ENCODE measurements at places on chromosomes 2 and 18.

- DNase-seq: no peak
Measured at GRCh38 chr18:32301361-32301760, 111.5 kb downstream of the MEP1B start.

DNA sequence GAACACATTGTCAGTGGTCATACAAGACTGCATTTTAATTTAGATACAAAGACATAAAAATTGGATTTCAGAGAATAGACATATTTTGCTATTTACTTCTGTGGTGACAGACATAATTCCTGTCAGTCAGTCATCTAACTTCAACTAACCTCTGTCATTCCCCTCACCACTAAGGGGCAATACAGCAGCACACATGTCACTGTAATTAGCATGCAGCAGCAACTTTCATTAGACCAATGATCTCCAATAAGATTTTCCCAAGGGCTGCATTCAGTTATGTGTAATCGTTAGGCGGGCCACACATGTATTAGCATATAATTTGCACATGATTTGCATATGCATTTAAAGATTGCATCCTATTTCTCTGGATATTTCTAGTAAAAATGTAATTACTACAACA lies 624.5 kb downstream of the NR4A2 start:
- DNase-seq: no peak

DNA sequence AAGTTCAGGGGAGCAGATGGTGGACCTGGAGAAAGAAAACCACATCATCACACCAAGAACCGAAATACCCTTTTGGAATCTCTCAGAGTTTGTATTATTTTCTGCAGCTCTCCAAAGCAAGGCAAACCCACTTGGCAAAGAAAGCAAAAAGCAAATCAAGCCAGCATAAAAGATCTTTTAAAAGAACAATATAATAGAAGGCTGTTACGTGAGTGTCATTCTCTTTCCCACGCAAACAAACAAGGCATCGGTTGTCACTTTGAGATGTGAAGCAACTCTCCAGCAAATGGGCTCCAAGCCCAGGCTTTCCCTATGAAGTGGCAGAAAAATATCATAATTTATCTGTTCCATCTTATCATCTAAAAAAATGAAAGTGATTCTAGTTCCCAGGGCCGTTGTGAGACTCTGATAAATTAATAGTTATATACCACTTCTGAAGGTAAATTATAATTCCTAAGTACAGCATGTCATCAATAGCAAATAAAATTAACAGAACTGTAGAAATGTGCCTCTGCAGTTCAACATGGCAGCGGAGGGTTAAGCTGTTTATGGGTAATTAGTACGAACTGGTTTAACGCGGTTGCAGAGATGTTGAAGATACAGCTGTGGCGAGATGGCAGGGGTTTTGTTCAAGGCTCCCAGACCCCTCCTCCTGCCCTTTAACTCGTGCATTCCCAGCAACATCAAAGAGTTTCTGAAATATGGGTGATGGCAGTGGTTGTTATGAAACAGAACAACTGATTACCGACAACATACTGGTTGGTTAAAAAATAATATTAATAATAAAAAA lies 89.2 kb downstream of the EPHA4 start:
- DNase-seq: no peak

DNA sequence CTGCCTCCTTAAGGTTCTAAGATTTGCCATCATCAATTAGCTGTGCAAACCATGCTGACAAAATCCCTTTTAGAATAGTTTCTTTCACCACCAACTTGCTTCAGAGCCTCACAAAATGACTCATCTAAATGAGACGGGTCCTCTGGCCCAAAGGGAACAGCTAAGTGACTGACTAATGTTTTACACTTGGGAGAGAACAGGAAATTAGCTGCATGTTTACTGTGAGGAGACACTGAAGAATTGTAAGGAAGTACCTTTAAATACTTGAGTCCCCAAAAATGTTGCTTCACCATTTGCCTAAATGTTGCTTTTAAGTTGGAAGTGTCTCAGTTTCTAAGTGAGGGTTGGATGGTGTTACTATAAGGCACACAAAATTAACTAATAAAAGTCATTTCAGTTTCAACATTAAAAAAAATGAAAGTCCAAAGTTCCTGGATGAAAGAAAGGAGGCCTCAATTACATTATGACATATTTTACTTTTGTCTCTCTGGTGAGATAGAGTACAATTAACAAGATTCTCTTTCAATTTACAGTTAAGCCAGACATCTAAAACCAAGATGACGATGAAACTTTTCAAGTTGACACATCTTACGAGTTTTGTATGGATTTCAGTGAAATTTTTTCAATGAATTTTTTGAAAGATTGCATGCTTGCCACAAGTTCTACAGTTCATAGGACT lies 229.1 kb upstream of the FN1 start:
- no peak for DNase-seq

GRCh38 chr18:25350489-25351251 lies 1.3 kb downstream of the ZNF521 start:
- peak; percentile 66 for DNase-seq

DNA sequence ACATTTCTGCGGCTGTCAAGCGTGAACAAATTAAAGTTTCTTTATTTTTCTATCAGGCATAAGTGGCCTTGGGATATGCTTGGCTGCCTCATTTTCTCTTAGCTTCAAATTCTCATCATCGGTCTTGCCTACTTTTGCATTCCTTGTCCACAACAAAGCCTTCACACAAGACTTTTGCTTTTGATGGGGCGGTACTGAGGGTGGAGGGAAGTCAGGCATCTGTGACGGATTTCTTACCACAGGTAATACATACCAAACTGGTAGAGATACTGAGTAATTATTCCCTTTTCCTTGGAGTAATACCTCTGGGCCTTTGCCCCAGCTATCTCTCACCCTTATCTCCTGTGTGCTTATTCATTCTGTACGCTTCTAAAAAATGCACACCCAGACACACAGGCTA lies 468.3 kb upstream of the RGPD4 start:
- DNase-seq: no peak

GRCh38 chr2:141301551-141301950 lies 829.3 kb downstream of the LRP1B start:
- no peak for DNase-seq

- no peak for DNase-seq
Measured at GRCh38 chr18:26943906-26944305, 78.4 kb upstream of the AQP4 start.

DNA sequence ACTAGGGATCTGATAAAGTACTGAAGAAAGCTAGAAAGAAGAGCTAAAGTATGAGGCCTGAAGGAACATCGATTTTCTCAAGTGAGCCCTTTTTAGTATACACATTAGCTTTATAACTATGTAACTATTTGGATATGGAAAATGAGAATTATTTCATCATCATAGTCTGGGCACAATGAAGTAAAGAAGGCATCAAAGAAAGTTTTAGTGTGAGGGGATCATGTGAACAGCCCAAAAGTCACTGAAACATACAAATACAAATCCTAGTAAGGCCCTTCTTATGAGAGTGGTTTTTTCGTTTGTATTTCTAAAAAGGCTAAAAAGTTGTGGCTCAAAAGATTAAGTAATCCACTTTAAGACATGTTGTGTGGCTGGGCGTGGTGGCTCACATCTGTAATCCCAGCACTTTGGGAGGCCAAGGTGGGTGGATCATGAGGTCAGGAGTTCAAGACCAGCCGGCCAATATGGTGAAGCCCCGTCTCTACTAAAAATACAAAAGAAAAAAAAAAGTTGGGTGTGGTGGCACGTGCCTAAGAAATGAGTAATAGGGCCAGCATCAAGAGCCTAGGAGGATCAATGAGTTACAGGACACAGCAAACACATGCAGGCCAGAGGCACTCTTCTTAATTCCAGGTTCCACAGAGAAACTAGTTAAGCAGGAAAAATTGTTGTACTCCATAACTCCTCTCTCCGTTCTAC lies 61.9 kb downstream of the PUM2 start:
- DNase-seq: no peak

DNA sequence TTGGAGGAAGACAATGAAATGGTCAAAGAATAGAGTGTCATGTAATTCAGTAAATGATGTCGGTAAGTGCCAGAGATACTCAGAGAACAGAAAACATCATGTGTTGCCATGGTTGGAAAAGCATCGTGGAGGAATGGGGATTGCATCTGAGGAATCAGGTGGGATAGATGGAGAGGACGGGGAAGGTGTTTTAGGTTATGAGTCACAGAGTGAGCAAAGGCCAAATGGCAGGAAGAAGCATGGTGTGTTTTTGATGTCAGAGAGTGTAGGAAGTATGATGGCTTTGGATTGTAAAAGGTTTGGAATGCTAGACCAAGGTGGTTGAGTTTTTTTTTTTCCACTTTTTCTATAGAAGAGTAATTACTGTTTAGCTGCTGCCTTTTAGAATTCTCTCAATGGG lies 27.5 kb upstream of the CD28 start:
- no peak for DNase-seq

GRCh38 chr2:17643031-17643615 lies 102.6 kb downstream of the VSNL1 start:
- no peak for DNase-seq

DNA sequence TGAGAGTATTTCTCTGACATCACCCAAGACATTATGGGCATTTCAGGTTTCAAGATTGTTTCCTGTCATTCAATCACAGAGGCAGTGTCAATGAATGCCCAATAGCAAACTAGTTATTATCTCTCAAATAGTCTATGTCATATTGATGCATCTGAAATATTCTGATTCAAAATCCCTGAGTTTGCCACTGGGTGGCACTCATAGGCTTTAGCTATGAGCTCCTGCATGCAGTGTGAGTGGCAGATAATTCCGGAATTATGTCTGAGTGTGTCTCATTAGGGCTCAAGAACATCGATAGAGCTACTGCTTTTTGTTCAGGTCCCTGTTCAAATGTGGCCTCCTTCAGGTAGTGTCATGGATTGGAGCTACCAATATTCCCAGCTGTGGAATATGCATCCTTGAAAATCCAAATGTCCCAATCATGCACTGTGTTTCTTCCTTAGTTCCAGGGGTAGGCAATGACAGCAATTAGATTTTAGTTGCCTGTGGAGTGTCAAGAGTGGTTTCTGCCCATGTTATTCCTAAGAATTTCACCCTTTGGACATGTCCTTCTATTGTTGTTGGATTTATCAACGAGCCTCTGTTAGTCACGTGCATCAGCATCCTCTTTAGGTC lies 7.8 kb upstream of the OR6B3 start:
- peak; percentile 9 for DNase-seq

- DNase-seq: no peak
Measured at GRCh38 chr18:48035556-48035860, 105.0 kb upstream of the SMAD2 start.

DNA sequence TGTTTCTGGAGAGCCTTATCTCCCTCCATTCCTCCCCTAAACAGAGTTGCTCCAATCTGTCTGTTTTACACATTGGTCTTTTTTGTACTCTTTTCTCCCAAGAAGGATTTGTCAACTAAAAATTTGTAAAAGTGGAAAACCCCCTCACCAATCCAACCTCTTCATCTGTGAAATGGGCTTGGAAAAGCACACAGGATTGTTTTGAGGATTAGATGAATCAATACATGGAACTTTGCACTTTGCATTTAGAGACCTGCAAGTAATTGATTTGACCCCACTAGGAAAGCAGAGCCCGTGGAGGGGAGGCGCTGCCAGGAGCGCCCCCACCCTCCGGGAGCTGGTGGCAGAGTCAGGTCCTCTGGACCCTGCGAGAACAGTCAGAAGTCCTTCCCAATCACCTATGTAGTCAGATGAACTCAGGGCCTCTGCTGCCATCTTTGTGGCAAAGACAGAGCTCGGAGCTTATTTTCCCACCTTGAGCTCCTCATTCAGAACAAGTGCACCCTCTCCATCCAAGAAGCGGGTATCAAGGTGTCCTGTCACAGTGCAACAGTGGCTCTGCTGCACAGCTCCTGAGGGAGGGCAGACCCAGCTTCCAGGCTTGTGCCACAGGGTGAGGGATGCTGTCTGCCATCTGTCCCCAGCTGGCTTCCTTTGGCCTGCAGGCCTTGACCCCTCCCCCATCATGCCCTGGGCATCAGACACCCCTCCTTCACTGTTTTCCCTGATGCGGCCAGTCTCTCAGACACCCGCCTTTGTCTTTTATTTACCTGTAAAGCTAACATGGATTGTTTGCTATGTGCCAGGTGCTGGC lies 1.7 kb upstream of the TMEM185B start:
- DNase-seq: no peak

DNA sequence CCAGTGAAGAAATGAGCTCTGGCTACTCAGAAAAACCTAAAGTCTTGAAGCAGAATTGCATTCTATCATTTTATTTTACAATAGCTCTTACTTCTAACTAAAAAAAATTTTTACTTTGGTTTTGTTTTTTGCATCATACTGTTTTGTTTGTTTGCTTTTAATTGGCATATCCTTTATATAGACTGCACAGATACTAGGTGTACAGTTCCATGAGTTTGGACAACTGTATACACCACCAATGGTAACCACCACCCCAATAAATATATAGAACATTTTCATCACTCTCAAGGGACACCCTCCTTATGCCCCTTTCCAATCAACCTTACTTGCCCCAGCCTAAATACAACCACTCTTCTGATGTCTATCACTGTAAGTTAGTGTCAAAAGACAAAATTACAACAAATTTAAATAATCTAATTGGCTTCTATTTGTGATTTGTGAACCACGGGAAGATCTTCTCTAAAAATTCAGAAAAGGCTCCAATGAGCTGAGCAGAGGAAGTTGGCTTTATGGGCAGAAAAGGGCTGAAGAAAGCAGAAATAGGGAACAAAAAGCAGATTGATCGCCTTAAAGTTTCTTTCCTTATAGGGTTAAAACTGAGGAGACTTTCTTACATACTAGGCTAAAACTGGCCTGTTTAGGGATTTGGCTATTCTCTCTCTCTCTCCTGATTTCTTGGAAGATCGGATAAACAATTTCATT lies 22.2 kb upstream of the SOS1 start:
- DNase-seq: no peak

DNA sequence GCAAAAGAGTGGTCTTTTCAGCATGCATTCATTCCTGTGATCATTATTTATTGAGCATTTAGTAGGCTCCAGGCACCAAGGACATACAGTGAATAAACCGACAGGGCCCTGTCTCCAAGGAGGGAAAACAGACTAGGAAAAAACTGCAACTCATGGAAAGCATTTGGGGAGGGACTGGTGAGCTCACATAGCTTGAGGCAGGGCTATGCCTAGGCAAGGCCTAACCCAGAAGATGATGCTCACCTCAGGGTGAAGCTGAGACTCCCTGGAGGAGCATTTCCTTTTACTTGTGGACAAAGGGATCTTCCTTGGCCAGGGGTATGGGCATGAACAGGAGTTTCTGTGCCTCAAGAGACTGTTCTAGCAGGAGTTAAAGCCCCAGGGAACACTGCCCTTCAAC lies 3.9 kb downstream of the CXCR1 start:
- DNase-seq: no peak

- DNase-seq: no peak
Measured at GRCh38 chr2:44543773-44544725, 182.3 kb downstream of the CAMKMT start.

GRCh38 chr2:78778756-78779510 lies 246.6 kb upstream of the REG3G start:
- DNase-seq: no peak

DNA sequence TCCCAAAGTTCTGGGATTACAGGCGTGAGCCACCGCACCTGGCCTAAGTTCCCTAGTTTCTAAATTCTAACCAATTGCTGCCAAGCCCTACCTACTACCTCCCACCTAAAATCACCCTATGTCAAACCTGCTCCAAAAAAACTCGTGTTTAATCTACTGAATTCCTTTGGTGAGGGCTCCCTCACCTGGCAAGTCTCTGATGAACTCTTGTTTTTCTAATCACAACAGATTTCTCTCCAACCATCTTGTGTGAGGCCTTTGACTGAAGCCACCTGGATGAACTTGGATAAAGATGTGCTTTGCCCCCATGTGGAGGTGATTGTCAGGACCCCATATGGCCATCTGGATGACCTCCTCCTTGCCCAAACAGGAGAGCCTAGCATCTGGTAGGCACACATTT lies 17.4 kb upstream of the SLC35G4 start:
- no peak for DNase-seq
